NCI-H1436 (cell line): ENCODE measurements at places on chromosomes 7 and 10.

DNA sequence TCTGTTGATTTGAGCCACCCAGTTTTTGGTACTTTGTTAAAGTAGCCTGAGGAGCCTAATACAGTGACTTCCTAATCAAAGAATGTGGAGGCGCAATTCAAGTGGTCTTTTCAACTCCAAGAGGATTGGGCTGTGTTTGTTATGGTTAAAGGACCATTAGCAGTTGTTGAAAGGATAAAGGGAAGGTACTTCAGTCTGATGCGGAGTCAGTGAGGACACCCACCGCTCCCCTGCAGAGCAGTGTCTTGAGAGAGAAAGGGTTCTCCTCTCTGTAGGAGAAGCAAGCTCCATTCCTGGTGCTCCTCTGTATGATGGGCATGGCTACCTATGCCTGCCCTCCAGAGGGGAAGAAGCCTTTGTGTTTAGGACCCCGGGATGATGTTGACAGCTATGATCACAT is 590.6 kb upstream of the C7orf33 start:
- no peak for DNase-seq

DNA sequence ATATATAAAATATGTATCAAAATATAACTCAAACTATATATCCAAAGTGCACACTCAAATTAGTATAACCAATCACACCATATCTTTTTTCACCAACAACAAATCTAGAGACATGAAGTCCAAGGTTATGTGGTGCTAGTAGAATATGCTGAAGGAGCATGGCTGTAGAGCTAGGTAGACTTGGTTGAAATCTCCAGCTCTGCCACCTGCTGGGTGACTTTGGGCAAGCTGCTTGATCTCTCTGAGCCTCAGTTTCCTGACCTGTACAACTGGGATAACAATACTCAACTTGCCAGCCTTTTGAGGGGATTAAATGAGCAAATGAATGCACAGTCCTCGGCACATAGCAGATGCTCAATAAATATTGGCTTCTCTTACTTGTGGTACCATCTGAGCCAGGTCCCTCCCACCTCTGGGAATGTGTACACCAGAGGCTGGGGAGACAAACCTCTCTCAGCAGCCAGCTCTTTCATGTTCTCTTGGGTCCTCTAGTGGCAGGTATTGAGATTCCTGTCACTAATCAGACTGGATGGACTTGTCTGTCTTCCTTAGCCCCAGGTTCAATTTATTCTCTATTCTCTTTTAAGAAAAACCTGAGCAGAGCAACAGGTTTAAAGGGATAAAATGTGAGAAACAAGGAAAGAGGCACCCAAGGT is 94.3 kb upstream of the PDE1C start:
- DNase-seq, result no peak

- DNase-seq, result peak; percentile 54
These were observed 108.0 kb downstream of the SDK1 start for GRCh38 chr7:3408814-3409595.

DNA sequence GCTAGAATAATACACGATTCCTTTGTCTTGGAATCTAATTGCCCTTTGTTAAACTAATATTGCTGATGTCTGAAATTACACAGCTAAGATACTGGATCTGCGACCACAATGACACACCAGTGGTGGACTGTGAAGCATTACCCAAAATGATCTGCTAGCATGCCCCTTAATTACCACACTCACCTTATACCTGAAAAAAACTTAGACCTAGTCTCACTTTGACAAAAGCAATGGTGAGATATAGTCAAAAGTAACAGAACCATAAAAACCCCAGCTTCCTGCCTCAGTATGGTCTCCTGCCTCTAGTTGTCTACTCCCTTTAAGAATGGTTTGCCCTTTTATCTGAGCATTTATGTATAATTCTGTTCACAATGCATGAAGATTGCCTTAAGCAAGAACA is 20.8 kb upstream of the ERVW-1 start:
- DNase-seq, result no peak

GRCh38 chr7:134703782-134704181 is 57.1 kb downstream of the BPGM start:
- no peak for DNase-seq

DNA sequence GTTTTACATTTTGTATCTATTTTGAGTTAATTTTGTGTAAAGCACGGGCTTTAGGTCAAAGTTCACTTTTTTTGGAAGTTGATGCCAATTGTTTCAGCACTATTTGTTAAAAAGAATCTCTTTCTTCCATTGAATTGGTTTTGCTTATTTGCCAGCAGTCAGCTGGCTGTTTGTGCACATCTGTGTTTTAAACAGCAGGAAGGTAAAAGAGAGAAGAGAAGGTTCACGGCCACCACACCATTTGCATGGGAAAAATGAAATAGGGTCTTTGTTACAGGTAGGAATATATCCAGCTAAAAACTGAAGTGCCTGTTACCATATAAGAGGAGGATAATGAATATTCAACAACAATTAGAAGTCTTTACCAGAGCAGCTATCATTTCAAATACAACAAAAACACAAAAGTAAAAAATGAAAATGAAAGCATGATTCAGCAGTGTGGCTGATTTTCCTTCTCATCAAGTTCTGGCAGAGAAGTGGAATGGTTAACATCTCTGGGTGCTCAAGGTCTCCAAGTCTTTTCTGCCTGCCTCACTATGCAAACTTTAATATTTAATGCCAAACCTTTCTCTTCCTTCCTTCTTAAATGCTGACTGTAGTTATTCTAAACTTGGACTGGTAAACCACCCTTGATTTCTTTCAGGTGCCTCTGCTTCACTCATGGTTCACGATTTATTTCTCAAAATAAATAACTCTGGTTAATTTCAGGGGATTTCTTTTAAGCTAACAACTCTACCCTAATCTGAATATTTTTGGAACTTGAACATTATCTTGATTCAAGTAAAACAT is 841.5 kb downstream of the GRM8 start:
- DNase-seq, result no peak

- no peak for DNase-seq
These were observed 228.9 kb upstream of the CELF2 start for GRCh38 chr10:10788761-10789160.

DNA sequence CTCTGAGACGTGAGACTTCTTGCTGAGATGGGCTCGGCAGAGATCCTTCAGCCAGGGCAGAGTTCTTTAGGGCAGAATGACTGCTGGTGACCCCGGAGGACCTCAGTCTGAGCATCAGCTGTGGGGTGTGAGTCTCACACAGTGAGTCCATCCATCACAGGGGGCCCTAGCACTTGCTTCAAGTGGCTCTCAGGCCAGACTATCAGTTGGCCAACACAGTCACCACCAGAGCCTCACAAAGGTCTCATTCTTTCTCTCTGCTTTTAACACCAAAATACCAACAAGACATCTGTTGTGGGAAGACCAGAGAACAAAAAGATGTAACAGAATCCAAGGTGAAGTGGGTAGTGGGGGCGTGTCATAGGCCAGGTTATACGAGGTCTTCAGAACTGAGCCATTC is 345.6 kb upstream of the NRP1 start:
- no peak for DNase-seq

DNA sequence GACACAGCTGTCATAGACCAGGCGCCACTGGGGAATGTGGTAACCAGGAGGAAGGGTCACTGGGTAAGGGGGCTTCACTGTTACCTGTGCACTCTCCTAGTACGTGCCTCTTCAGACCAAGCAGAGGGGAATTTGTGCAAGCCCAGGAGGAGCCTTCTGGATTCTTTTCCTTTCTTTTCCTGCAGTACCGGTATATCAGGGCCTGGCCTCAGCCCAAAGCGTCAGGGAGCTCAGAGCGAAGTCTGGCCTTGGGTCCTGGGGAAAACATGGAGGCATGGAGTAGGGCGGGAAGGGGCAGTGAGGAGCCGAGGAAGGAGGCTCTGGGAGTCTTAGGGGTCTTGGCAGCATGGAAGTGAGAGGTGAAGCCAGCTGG is 133.6 kb upstream of the GDF10 start:
- DNase-seq, result no peak

DNA sequence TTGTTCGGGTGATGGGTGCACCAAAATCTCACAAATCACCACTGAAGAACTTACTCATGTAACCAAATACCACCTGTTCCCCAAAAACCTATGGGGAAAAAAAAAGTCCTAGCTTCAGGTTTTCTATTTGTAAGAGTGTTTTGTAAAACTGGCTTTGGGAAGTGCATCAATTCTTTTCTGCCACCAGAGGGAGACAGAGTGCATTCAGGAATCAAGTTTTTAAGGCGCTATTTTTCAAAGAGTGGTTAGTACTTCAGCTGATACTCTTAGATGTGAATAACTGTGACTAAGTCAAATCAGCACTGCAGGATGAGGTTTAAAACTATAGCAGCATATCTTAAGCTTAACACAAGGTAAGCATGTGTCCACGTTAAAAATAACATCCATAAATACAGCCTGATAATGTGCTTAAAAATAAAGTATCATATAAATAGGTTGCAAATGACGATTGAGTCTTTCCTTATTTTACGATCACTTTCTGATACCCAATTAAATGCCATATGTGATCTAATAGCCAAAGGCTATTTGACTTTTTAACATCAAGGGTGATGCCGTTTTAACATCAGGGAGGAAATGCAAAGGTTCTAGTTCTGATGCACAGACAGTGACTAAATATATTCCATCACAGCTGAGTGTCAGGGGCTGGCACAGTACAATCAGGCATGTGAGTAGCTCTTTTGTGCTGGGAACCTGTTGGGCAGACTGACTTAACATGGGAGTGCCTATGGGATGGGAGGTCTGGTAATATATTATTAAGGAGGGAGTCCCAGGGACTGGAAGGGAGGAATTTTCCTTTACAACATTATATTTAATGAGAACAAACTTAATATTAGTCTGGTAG is 10.6 kb upstream of the LYZL2 start:
- DNase-seq, result peak; percentile 41

DNA sequence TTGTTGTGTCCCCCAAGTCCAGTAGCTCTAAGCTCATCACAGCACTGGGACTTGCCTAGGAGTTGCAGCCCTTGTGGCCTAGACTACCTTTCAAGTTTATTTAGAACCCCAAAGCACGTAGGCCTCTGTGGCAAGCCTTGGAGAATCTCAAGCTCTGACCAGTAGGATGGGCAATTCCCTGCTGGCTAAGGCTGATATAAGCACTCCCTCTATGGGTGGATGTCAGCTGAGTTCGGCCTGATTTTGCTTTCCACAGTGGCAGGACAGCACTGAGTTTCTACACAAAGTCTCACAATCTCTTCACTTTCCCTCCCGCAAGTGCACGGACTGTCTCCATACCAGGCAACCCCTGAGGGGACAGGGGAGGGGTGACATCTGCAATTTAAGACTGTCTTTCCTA is 886.4 kb upstream of the LRRN3 start:
- DNase-seq, result no peak

- DNase-seq, result no peak
These were observed 150.5 kb downstream of the PLXDC2 start for GRCh38 chr10:19966751-19967150.

DNA sequence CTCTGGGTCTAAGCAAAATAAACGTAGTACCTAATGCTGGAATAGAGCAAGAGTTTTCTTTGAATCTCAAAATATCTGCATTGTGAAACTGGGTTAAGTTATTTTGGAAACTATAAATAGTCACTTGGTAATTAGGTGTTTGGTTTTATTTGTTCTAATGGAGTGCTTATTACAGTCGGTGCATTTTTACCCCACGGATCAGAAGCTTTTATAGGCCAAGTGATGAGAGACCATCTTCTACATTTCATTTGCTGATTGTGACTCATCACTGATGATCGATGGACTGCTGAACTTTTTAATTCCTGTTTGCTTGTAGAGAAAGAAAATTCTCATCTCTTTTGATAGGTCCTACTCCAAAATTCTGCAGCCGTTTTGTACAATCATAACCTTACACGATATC is 28.2 kb downstream of the MGMT start:
- no peak for DNase-seq

- DNase-seq, result no peak
These were observed 67.8 kb downstream of the SLC13A1 start for GRCh38 chr7:123131961-123132360.

DNA sequence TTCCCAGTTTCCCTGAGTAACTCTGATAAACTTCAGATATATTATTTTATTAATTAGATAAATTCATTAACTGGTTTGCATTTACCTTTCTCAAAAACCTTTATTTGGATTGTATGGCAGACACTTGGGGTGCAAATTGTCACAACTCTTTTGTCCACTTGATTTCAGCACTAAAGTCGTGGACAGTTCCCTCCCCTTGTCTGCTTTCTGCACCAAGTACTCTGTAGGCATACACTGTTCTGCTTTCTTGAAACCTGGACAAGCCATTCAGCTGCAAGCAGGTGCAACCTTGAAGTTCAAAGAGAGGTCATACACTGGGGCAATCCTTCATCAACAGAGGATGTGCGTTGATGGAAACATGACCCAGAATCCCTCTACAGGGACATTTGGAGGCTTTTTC is 162.9 kb downstream of the ARL5B start:
- no peak for DNase-seq

GRCh38 chr7:153675131-153675530 is 377.1 kb upstream of the DPP6 start:
- no peak for DNase-seq

- no peak for DNase-seq
These were observed 261.6 kb downstream of the TNS3 start for GRCh38 chr7:47320296-47320695.

DNA sequence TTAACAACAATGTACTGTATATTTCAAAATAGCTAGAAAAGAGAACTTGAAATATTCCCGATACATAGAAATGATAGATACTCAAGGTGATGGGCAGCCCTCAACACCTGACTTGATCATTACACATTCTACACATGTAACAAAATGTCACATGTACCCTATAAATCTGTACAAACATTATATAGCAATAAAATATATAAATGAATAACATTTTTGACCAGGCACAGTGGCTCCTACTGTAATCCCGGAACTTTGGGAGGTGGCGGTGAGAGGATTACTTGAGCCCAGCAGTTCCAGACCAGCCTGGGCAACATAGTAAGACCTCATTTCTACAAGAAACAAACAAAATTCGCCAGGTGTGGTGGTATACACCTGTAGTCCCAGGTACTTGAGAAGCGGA is 659.5 kb upstream of the NRP1 start:
- no peak for DNase-seq

GRCh38 chr10:119549247-119549999 is 6.9 kb upstream of the RGS10 start:
- DNase-seq, result no peak

DNA sequence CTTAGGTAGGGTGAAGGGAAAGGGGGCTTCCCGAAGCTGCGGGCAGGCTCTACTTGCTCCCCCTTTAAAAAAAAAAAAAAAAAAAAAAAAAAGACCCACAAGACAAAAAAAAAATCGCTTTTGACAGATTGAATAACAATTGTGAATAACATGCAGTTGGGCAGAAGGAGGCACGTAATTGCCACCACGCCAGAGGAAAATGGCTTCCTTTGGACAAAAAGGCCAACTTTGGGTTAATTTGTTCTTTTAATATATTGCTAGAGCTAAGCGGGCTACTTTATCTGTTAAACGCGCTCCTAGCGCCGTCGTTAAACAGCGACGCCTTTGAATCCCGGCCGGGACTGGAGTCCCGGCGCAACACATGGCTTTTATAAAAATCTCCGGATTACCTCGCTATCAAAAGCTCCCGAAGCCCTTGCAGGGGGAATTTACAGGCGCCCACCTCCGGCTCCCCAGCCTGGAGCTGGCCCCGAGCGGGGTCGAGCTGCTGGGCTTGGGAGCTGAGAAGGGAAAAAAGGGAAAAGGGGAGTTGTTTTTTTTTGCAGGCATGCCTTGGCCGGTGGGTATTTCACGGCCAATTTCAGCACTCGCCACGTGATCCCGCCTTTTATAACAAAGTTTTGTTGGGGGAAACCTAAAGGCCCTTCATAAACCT is 1.2 kb downstream of the HOXA11 start:
- DNase-seq, result no peak

GRCh38 chr7:130356876-130357611 is 12.4 kb downstream of the CPA5 start:
- no peak for DNase-seq
